Skeletal muscle cell (primary cell): ENCODE measurements at places on chromosomes 16 and 17.

- DNase-seq: no peak
Observed at GRCh38 chr17:2722611-2723010, 11.0 kb upstream of the CLUH start.

DNA sequence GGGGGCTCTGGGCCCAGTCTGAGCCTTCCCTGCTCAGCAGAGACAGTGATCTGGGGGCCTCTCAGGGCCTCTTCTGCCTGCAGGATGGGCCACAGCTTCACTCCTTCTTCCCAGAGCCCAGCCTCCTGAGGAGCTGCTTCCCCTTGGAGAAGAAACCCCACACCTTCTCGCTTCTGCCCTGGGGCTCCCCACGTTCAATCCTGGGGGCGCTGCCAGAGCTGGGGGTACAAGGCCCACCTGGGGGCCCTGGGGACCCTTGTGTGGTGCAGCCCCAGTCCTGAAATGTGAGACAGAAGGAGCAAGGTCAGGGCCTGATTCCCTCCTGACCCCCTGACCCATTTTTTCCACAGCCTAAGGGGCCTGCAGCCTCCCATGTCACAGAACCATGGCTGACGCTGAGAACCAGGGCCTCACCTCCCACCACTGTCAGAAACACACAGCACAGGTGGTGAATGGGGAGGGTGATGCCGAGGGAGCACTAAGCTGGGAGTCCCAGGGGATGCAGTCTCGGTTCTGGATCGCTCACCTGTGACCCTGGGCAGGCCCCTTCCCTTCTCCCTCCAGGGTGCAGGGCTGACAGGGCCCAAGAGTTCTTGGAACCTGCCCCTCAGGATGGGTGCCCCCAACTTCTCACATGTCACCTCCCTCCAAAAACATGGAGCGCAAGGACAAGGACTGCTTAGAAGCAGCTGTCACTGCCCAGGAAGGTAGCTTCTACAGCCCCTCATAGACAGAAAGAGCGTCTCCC lies 21.6 kb upstream of the MPO start:
- DNase-seq: no peak

DNA sequence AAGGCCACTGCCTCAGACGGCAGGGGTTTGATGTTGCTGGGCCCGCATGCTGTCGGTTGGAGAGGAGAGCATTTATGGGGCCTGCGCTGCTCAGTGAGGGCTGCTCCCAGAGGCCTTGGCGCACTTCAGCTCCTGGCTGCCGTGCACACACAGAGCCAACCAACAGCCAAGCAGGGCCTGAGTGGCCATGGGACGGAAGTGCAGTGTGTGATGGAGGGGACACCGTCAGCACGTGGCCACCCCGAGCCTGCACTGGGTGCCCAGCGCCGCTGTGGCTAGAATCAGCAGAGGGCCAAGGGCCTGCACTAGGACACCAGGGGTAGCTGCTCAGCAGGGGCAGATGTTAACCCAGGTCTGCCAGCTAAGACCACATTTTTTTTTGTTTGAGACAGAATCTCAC lies 21.8 kb downstream of the KLHL36 start:
- no peak for DNase-seq

DNA sequence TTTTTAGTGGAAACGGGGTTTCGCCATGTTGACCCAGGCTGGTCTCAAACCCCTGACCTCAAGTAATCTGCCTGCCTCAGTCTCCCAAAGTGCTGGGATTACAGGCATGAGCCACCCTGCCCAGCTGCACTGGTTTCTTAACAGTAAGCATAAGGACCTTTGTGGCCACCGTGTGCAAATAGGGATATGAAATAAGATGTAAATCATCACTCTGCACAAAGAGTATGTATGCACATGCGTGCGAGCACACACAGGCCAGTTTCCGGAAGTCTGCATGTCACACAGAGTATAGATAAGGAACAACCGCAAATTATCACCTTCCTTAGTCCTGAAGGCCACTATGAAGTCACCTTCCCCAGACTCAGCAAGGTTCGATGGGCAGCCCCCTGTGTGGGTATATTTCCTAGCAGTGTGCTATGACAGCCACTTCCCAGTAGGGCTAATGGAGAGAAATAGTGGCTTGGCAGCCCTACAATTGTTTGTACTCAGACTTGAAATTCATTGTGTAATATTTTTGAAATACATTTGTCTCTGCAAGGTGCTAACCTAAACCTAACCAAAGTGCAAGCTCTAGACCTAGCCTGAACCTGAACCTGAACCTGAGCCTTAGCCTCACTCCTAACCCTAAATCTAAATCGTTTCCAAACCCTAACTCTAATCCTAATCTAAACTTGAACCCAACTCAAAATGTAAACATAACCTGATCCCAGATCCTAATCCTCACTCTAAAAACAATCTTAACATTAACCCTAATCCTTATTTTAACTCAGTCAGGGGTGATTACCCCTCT lies 48.4 kb upstream of the SKAP1 start:
- no peak for DNase-seq

DNA sequence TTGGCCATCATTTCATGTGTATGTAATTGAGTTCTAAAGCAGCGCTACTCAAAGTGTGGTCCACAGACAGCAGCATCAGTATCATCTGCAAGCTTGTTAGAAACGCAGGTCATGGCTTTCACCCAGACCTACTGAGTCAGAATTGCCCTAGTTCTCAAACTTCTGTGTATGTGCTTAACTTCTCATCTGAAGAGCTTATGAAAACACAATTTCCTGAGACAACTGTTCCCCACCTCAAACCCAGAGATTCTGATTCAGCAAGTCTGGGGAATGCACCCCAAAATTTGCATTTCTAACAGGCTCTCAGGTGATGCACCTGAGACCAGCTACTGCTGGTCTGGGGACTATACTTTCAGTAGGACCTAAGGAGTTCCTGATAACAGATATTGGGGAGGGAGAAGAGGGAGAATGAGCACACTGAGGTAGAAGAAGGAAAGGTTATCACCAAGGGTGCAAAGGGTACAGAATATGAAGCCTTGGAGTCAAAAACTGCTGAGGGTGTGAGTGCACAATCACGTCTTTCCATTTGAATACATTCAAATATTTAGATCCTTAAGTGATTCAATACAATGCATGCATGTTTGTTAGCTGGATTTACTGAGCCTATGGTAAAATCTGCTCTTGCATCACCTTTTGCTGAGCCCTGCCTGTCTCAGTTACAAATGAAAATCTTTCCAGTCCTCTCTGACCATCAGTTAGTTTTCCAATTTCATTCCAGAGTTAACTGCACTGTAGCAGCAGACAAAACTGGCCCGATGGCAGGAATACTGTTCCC lies 29.2 kb upstream of the SKAP1 start:
- DNase-seq: no peak

GRCh38 chr16:66258916-66259845 lies 107.3 kb upstream of the CDH5 start:
- no peak for DNase-seq

DNA sequence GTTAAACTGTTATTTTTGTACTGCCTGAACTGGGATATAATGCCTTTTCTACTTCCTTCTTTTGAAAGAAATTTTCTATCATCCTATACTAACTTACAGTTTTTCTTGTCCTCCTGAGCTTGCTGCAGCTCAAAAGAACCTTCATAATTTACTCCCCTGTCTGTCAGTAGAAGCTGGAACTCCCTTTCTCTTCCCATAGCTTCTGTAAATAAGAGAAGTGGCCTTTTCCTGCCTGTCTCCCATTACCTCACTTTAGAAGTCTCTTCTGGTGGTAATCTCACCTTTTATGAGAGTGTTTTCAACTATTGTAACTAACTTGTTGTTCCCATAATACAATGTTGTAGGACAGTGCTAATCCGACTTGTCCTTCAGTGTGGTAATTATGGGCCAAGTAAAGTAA lies 246.7 kb upstream of the TBX2 start:
- DNase-seq: no peak

DNA sequence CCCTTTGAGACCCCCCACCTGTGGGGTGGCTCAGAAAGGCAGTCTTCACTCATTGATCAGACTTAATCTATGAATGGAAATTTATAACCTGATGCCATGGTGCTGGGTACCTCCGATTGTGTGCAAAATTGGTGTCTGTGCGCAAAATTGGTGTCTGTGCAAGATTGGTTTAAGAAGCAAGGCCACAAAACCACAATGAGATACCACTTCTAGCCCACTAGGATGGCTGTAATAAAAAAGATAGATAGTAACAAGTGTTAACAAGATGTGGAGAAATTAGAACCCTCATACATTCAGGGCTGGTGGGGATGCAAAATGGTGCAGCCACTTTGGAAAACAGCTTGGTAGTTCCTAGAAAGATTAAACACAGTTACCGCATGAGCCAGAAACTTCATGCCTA lies 13.9 kb upstream of the CSNK2A2 start:
- no peak for DNase-seq

DNA sequence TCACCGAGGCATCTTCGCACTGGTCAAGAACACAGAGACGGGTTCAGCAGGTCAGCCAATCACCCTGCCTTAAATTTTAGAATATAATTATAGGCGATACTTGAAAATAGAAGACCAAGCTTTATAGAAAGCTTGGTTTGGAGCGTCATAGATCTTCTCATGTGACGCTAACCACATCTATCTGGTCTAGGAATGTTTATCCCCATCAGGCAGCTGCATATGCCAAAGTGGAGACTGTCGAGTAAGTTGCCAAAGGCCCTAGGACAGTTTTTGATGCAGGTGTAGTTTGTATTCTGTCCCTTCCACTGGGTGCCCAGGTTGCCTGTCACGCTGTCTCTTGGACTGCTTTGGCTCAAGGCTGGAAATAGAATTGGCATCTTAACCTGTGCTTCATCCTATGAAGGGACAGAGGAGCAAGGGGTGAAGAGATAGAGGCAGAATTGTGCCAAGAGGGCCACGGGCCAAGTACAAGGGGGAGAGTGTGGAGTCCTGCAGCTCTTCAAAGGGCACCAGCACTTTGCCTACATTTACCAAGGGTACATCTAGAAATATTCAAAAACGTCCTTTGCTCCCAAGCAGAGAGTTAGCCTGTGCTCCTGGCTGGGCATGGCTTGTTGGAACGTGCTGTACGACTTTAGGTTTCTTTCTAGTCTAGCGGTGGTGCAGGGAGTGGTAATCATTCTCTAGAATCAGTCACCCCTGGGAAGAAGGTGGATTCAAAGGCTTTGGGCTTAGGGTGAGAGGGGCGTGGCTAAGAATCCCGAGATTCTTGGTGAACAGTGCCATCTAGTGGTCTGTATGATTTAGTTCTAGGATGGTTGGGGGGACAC lies 5.3 kb upstream of the WIPI1 start:
- DNase-seq: no peak

DNA sequence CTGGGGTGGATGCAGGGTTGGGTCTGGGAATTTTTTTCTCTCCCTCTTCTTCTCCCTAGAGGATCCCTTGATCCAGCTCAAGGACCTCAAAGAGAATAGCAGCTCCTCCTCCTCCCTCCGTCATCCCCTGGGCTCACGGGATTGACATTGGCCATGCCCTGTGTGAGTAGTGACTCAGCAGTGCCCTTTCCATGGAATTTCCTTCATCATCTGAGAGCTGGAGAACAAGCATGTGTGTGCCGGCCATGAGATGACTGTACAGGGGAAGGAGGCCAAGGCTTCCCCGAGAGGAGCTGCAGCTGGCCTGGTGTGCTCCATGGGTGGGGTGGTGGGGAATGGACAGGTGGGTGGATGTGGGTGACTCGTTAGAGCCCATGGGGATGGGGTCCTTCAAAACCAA lies 8.9 kb upstream of the WSCD1 start:
- DNase-seq: peak; percentile 56

DNA sequence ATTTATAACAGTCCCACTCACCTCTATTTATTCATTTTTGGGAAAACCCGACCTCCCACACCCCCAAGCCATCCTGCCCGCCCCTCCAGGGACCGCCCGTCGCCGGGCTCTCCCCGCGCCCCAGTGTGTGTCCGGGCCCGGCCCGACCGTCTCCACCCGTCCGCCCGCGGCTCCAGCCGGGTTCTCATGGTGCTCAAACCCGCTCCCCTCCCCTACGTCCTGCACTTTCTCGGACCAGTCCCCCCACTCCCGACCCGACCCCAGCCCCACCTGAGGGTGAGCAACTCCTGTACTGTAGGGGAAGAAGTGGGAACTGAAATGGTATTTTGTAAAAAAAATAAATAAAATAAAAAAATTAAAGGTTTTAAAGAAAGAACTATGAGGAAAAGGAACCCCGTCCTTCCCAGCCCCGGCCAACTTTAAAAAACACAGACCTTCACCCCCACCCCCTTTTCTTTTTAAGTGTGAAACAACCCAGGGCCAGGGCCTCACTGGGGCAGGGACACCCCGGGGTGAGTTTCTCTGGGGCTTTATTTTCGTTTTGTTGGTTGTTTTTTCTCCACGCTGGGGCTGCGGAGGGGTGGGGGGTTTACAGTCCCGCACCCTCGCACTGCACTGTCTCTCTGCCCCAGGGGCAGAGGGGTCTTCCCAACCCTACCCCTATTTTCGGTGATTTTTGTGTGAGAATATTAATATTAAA lies 638 bp upstream of the TMEM88 start:
- DNase-seq: no peak

- DNase-seq: no peak
Observed at GRCh38 chr17:17728550-17729251, 47.4 kb downstream of the RAI1 start.

DNA sequence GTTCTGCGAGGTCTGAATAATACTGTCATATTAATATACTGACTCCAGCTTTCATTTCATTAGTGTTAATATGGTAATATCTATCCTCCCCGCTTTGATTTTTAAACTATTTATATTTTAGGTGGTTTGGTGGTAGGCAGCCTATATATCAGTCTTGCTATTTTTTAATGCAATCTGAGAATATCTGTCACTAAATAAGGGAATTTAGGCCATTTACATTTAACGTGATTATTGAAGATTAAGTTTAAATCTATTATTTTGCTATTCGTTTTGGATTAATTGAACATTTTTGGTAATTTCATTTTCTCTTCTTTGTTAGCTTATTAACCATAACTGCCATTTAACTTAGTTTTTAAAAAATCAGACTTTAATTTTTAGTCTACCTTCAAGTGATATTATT lies 247.7 kb upstream of the PMFBP1 start:
- DNase-seq: no peak

- no peak for DNase-seq
Observed at GRCh38 chr16:16071631-16072244, 122.3 kb downstream of the ABCC1 start.

DNA sequence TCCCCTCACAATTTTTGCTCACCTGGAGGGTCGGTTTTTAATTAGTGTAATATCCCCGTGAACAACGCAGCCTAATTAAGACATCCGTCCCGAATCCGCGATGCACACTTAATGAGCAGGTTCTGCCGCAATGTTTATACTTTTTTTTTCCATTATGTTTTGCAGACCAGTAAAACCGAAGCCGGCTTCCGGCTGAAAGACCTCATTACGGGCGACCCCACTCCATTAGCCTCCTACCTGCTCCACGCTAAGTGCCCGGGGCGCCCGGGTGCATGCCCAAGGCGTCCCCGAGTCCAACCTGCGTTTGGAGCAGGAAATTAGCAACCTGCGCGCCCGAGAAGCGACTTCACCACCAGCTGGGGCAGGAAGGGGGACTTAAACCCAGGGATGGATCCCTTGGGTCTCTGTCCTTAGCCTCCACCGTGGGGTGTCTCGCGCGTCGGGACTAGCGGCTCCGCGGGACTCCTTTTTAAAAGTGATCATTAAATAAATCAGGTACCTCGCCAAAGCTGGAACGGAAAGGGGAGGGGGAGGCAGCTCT lies 1.7 kb downstream of the RBFOX3 start:
- no peak for DNase-seq

- no peak for DNase-seq
Observed at GRCh38 chr17:11330826-11331225, 89.8 kb downstream of the SHISA6 start.

GRCh38 chr16:87056551-87056950 lies 260.6 kb downstream of the C16orf95 start:
- DNase-seq: no peak

GRCh38 chr16:48452991-48453760 lies 68.0 kb upstream of the SIAH1 start:
- no peak for DNase-seq

- DNase-seq: no peak
Observed at GRCh38 chr17:5581655-5582054, 2.7 kb downstream of the NLRP1 start.
